ENCODE measurements at places on chromosomes 5 and 9.

DNA sequence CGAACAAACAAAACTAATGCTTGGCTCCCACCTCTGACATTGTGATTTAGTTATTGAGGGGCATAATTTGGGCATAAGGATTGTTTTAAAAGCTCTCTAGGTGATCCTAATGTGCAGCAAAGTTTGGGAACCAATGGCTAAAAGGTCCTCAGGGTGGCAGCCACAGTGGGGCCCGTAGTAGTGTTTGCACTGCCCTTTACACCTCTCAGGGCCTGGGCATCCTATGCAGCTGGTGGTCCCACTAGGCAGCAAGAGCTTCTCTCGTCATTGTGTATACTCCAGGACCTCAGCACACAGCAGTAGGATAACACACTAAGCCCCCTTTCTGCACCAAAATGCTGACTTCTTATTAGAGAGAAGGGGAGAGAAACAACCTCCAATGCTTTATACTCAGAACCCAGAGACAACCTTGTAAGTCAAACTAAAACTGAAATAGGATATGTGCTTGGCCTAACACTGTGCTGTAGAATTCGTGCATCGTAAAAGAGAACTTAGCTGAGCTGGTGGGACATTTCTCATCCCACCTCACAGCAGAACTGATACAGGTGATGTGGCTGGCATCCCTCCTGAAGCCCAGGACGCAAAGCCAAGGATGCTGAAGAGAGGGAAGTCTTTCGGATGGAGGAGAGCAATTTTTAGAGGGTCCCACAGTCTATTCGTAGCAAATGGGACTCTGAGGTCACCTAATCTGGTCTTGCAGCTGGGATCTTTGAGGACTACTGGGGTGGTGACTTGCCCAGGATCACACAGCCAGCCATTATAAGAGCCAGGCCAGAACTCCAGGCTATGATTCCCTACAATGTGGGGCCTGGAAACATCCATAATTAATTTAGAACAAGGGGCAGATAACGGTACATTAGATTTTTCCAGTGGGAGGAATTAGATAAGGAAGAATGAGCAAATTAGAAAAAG is 1.2 kb downstream of the GLRX start:
- no peak for DNase-seq

DNA sequence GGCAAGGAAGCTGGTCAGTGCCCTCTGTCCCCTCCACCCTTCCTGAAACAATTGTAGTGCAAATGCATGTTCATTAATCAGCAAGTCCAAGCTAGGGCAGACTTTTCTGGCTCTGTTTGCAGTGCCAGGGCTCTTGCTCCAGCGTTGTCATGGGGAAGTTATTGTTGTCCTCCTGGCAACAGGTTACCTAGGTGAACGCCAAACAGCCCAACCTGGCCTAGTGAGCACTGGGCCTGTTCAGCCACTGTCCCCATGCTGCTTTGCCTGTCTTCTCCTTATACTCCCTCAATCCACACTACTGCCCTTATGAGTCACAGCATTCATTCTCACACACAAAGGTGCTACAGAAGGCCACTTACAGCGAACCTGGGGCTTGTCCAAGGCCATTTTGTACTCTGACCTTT is 34.5 kb upstream of the GLIS3 start:
- peak; percentile 61 for DNase-seq

DNA sequence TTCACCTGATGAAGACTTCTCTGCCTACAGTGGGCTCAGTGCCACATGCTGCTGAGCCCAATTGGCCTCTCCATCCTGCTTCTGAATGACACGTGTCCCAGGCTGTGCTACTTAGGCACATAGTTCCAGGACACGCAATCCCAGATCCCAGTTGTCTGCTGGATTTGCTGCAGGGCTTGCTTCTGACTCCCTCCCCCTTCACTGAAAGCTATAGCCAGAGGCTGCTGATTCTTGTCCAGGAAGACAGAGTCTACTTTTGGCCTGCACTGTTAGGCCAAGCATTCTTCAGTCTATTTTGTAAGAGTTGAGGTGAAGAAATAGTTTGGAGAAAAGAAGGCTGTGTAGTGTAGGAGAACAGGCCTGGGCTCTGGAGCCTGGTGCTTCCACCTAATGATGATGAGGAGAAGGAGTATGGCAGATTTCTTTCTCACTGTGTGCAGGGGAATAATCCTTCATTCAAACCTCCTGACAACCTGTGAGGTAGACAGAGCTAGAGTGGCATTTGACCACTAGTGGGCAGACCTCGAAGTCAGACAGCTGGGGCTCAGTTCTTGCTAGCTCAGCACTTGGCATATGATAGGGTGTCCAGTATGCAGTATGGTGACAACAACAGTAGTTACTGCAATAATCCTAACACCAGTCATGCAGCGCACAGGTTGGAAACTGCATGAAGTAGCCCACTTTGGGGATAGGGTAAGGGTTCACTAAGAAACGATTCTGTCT is 19.5 kb upstream of the ASPN start:
- no peak for DNase-seq

DNA sequence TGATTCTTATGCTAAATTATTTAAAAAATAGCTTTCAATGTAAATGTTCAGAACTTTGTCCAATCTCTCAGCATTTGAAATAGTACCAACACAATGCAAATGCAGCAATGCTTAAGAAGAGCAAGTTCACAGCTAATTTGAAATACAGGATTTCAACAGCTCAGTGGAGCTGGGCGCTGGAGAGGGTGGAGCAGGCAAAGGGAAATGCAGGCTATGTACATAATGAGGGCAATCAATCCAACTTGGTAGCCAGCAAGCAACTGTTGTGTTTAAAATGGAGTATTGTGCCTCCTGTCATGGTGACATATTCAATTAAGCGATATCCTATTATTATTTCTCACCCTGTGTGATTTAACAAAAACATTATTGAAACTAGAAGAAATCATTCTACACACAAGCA is 568.8 kb downstream of the PSAT1 start:
- DNase-seq, result no peak

- DNase-seq, result no peak
These were observed 246.9 kb downstream of the CYLC2 start for GRCh38 chr9:103242025-103242424.

DNA sequence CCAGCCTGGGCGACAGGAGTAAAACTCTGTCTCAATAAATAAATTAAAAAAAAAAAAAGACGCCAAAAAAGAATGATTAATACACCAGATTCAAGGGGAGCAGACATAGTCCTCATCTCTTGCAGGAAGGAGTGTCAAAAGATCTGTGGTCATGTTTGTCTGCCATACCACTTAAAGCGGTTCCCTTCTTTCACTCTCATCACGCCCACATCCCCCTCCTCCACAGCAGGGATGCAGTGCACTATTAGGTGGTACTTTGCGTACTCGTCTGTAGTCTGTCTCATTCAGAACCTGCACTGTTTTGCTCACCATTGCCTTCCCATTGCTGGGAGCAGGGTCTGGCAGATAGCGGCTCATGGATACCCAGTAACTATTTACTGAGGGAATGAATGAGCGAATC is 11.2 kb downstream of the CDHR2 start:
- no peak for DNase-seq

GRCh38 chr5:150411245-150411979 is 1.3 kb downstream of the CD74 start:
- DNase-seq, result no peak

DNA sequence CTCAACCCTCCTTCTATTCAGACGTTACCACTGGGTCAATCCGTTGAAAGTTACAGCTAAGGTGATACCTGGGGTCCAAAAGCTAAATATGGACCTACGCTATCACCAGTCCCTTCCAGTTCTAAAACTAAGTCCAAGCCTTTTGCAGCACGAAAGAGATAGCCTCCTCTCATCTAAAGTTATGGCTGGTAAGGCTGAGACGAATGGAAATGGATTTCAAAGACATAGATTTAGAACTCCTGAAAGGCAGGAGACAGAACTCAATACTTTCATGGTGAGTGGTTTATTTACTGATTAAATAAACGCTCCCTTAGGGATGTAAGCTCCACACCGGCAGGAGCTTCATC is 751 bp upstream of the RIC1 start:
- DNase-seq, result no peak
